ENCODE measurements at places on chromosomes 16 and 17.

DNA sequence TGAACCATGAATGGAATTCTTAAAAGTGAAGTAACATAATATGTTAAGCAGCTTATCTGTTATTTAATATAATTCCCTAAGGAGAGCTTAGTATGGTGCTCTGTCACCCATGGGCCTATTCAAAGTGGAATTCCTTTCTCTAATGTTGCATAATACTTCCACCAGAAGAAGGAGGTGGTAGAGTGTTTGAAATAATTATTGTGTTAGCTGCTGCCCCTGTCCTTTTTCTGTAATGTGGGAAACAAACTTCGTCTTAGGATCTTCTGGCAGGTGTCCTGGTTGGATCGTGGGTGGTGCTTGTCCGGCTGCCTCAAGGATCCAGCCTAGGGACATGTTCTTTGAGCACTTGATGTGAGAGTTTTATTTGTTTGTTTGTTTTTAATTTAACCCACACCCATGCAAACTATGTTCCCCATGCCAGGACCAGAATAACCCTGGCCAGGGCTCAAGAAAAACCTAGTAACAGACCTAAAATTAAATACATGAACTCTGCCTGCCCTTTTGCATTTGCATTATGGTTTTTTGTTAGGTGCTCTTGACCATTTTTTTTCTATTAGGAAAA, 46.1 kb downstream of the ZNRF1 start:
- DNase-seq: no peak

GRCh38 chr17:57892146-57892819, 42.4 kb upstream of the MRPS23 start:
- DNase-seq: no peak

- DNase-seq: no peak
Measured at GRCh38 chr16:66475232-66475631, 48.1 kb downstream of the BEAN1 start.

DNA sequence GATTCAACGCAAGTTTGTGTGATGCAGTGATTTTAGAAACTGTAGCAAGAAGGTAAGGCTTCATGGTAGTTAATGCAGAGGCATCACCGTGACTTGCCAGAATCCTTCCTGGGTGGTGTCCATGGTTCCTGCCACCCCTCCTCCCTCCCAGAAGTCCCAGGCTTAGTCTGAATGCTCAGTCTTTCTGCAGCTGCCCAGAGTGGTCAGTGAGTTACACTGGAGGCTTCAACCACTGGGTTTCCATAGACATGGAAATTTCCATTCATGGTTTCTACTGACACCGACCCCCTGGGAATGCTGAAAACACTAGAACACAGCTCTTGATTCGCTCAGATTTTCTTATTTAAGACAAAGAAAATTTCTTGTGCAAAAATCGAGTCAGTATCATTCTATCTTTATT, 159.4 kb upstream of the HSBP1 start:
- no peak for DNase-seq

DNA sequence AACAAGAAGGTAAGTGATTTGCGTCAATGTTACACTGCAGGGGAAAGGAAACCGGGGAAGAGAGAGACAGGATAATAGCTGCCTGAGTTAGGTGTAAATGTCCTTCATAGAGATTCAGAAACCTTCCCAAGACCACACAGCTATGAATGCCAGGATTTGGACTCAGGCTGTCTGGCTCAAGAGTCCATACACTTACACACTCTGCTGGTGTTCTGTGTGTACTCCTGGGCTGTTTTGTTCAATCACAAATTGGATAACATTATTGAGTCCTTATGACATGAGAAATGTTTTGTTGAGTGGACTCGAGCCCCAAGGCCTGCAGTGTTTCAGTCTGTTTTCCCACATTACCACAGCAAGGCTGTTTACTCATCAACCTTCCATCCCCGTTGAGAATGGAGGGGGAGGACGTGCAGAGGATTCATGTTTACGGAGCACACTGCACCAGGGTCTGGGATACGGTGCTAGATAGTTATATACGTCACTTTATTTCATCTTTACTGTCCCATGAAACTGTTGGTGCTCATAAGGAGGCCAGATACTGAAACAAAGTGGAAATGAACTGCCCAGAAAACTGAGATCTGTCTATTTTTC, 450.8 kb downstream of the HAPSTR1 start:
- no peak for DNase-seq

DNA sequence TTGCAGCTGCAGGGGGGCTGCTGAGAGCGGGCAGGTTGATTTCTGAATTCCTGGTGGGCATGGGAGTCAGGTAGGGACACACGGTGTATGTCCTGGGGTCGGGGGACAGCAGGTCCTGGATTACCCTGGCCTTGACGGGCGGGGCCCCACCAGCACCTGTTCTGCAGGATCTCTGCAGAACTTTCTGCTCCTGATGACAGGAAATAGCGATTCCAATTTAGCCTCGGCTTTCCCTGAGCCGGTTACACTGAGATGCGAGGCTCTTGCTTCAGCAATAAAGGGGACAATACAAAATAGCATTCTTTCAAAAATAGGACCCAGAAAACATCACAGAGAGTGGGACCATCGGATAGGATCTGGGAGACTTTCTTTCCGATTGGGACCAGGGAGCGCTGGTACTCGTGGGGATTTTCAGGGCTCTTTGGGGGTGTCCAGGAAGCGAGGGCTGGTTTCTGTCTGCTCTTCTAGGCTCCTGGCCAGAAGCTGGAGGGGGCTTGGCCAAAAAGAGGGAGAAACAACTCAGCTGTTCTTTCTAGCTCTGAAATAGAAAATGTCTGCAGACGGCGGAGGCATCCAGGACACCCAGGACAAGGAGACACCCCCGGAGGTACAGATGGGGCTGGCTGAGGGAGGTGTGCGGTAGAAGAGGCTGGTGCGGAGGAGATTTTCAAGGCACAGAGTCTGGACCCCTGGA, 642 bp downstream of the ZNF205 start:
- no peak for DNase-seq

GRCh38 chr17:66841744-66842143, 6.8 kb downstream of the CACNG5 start:
- DNase-seq: no peak

GRCh38 chr16:64705443-64705842, 416.4 kb downstream of the CDH11 start:
- no peak for DNase-seq

DNA sequence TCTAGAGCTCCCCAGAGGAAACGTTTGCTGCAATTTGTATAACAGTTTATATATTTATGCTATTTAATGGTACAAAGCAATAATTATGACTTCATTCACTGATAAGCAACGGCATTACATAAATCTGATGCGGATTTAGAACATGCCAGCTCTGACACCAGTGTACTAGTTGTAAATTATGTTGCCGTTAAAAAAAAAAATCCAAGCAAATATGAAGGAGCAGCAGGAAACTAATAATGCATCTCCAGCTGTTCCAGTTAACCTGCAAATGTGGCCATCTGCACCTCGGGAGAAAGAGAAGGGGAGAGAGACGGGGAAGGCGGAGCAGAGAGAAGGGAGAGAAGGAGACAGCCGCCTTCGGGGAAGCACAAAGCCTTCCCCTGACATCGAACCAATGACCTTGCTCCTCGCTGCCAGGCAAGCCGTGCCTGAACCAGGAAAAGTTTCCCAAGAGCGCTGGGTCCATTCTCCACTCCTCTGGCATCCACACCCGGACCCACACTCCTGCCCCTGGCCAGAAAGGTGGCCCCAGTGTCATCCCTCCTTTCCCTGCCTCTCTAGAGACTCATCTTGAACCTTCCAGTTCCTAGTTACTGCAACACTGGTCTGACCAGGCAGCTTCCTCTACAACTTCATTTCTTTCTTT, 174.8 kb downstream of the C16orf78 start:
- DNase-seq: no peak

DNA sequence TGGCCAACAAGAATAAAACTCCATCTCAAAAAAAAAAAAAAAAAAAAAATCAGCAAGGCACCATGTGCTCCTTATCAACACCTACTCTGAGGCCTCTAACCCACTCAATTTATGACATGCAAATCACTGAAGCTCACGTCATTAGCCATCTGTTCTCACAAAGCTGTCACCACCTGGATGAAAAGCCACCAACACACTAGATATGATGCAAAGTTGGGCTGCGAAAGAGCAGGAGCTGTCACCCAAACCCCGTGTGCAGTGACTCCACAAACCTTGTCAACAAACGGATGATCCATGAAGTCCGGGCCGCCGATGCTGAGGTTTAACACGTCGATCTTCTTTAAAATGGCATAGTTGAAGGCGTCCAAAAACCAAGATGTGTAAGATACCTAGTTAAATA, 25.3 kb downstream of the MBTPS1 start:
- DNase-seq: no peak

DNA sequence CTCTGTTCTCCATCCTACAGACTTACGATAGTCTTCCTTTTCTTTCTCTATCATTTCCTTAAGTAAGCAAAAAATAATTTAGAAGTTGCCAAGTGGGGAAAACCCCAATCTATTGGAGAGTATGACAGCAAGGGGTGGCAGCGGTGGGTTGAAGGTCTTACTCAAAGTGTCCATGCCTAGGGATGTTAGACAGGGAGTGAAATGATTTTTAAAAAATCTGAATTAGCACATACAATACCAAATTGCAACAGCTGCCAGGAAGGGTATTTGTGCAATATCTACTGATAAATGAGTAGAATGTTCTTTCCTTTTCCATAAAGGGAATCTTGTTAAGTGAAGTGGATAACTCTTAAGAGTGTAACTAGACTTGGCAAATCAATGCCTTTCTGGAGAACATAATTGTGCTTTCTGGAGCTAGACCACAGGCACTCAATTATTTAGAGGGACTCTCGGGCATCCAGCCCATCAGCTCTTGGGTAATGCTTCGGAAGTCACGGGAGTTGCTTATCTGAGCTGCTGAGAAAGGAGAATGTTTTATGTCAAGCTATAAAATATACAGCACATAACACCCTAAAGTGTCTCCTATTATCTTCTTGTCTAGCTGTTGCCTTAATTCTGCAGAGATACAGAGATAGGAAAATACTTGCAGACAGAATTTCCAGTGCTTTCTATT, 151.5 kb downstream of the KCNJ2 start:
- DNase-seq: no peak

DNA sequence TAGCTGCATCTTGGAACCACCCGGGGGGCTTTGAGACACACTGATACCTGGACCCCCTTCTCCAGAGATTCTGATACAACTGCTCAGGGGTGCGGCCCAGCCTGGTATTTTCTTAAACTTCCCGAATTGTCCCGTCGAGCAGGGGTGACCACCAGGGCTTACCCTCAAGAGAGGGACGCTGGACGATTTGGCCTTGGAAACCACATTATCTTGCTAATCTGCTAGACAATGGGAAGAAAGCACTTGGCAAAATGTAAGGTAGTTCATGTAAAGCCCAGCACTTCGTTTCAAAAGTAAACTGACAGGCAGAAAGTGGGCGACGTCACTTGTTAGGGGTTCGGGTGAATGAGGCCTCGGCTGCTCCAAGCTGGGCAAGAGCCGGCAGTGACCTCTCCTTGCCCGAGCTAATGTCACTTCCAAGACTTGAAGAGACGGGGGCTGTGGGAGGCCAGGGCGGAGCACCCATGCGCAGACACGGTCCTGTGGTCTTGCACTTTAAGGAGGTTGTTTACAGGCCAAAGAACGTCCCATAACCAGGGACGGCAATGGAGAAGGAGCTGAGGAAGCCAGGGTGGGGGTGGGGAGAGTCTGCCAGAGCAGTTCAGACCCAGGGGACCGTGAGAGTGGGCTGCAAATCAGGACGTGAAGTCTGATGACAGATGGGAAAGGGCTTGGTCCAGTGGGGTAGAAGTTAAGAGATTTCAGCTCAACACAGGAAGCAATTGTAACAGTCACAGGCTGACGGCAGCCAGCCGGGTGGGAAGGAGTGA, 152.7 kb upstream of the GSE1 start:
- DNase-seq: no peak

DNA sequence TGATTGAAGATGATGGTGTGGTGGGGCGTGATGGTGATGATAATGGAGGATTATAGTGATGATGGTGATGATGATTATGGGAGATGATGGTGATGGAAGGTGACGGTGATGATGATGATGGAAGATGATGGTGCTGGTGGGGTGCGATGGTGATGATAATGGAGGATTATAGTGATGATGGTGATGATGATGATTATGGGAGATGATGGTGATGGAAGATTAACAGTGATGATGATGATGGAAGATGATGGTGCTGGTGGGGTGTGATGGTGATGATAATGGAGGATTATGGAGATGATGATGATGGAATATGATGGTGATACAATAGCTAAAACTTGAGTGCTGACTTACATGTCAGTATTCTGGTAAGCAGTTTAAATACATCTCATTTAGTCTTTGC, 391.0 kb upstream of the EEF2KMT start:
- DNase-seq: no peak

DNA sequence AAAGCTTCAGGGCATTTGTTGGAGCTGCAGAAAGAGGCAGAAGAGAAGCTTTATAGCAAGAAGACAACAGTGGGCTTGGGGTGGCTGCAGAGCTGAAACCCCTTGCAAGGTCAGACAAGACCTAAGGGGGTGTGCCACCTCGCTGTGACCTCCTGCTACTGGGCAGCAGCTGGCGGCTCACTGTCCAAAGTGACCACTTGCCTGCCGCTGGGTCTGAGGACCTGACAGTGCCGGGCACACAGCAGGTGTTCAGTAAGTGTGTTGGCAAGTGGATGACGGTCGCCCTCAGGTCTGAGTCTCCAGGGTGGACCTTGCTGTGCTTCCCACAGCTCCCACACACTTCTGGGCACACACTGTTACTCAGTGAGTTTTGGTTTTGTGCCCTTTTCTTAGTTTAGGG, 336.5 kb downstream of the C16orf95 start:
- DNase-seq: no peak

- no peak for DNase-seq
Measured at GRCh38 chr17:48927978-48928745, 16.5 kb downstream of the SNF8 start.

- DNase-seq: no peak
Measured at GRCh38 chr17:58360296-58361063, 8.5 kb upstream of the SUPT4H1 start.

GRCh38 chr16:4272114-4272956, 488 bp downstream of the TFAP4 start:
- DNase-seq: no peak

- no peak for DNase-seq
Measured at GRCh38 chr17:27609611-27610303, 21.2 kb upstream of the LGALS9 start.

DNA sequence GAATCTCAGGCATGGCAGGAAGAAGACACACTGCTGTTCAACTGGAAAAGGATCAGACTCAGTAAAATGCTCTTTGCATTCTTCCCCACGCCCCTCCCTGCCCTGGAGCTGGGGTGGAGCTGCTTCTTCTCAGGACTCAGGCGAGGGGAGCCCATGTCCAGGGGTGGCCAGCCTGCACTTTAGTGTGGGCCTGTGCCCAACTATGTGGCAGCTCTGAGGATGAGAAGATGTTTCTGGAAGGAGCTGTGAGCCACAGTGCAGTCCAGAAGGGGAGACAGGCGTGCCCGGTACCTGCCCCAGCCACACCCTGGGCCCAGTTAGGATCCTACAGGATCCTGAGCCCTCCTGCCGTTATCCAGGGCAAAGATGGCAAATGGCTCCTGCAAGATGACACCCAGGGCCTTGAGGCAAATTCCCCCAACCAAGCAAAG, 120.3 kb downstream of the ANKRD11 start:
- no peak for DNase-seq

DNA sequence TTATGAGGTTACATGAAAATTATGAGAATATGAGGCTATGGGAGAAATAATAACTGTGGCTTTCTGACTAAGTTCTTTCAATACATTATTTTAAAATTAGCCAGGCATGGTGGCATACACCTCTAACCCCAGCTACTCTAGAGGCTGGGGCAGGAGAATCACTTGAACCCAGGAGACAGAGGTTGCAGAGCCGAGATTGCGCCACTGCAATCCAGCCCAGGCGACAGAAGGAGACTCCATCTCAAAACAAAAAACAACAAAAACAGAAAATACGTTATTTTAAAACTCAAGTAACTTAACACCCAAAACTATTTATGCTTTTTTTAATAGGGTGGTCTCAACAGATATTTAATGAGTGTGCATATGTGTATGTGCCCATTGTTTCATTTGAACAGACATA, 2.4 kb upstream of the RFFL start:
- DNase-seq: no peak
